ENCODE measurements at places on chromosomes 7 and 10.
A peak's percentile ranks its signal among the peaks of the same experiment; 100 is the strongest.

DNA sequence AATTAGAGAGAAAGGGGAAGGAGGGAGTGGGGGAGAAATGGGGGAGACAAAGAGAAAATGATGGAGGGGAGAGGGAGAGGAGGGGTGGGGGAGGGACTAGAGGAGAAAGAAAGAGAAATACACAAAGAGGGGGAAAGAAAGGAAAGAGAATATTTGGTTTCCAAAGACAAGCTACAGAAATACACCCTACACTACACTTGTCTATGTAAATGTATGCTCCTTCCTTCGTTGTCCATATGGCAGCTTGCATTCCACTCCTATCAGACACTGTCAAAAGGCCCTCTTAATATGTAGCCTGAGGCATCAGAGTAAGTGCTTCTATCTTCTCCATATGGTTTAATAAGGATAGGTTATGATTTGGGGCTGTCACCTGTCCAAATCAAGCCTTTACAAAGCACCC lies 92.8 kb upstream of the FEZF1 start:
- H3K27me3 ChIP-seq = no peaks in the 10 kb centered on the region
- no peak overlapping the region for H3K4me3 ChIP-seq
- H3K4me1 ChIP-seq = no peaks in the 10 kb centered on the region
- no peak overlapping the region for H3K27ac ChIP-seq

DNA sequence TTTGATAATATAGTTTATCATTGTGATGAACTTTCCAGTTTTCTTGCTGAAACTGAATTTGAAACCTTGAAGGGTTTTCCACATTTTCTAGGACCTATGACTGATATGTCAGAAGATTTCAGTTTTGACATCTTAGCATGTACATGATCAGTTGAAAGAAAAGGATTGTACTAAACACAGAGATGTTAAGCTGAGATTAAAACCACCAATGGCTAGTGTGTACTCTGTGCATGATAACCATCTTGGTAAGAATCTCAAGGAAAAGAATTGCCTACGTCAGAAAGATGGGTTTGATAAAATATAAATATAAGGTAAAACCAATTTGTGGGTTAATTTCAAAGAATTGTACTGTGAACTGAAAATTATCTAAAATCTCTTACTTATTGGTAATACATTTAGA lies 776.4 kb downstream of the GATA3 start:
- no peaks in the 10 kb centered on the region for H3K4me1 ChIP-seq
- no peaks in the 10 kb centered on the region for H3K27me3 ChIP-seq
- H3K36me3 ChIP-seq = no peaks in the 10 kb centered on the region
- no peak overlapping the region for H3K4me3 ChIP-seq

DNA sequence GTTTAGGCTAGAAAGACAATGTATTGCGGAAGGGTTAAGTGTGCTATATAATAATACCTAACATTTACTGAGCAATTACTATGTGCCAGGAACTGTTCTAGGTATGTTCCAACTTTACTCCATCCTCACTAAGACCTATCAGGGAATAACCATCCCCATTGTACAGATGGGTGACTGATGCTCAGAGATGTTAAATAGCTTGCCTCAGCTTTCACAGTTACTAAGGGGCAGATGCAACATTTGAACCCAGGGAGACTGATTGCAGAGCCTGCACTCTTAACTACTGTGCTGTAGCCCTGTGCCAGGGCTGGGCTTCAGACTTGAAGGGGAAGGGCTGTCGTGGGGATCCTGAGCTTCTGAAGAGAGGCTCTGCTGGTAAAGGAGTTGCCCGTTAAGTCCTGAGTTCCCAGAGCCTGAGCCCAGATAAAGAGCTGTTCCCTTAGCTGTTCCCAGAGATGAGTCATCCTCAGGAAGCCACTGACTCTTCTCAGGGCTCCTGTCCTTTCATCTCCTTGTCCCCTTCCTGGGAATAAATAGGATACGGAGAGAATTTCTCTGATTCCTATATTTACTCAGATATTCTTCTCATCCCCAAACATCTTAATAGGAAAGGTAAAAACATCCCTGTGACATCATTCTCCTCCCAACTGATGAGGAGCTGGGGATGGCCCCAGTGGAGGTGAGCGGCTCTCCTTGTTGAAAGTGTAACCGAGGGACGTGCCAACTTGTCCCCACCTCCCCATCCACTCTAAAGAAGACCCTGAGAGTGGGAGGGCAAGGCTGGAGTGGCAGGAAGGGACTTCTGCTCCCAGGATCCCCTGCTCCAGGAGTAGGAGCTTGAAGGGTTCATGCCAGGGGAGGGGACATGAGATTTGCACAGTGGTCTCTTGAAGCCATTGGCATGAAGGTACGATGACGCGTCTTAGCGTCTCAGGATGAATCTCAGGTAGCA lies 28.0 kb upstream of the HABP2 start:
- no peaks in the 10 kb centered on the region for H3K36me3 ChIP-seq
- H3K4me1 ChIP-seq = no peaks in the 10 kb centered on the region
- peak; percentile 8 for DNase-seq
- H3K27me3 ChIP-seq = no peaks in the 10 kb centered on the region
- H3K4me3 ChIP-seq = no peak overlapping the region

GRCh38 chr10:126843299-126843934 lies 61.8 kb upstream of the DOCK1 start:
- no peaks in the 10 kb centered on the region for H3K27me3 ChIP-seq
- H3K36me3 ChIP-seq = no peaks in the 10 kb centered on the region
- DNase-seq = no peak
- H3K4me1 ChIP-seq = peaks cover 3% of the 10 kb centered on the region
- no peak overlapping the region for H3K4me3 ChIP-seq

- no peaks in the 10 kb centered on the region for H3K36me3 ChIP-seq
- DNase-seq = no peak
- no peak overlapping the region for H3K27ac ChIP-seq
- H3K27me3 ChIP-seq = peaks cover 3% of the 10 kb centered on the region
- H3K4me1 ChIP-seq = peaks cover 12% of the 10 kb centered on the region
These were observed 31.4 kb downstream of the EN2 start for GRCh38 chr7:155489158-155489840.

GRCh38 chr10:94076325-94076841 lies 82.7 kb downstream of the PLCE1 start:
- no peaks in the 10 kb centered on the region for H3K27me3 ChIP-seq
- H3K4me1 ChIP-seq = no peaks in the 10 kb centered on the region
- H3K36me3 ChIP-seq = no peaks in the 10 kb centered on the region
- H3K4me3 ChIP-seq = no peak overlapping the region

DNA sequence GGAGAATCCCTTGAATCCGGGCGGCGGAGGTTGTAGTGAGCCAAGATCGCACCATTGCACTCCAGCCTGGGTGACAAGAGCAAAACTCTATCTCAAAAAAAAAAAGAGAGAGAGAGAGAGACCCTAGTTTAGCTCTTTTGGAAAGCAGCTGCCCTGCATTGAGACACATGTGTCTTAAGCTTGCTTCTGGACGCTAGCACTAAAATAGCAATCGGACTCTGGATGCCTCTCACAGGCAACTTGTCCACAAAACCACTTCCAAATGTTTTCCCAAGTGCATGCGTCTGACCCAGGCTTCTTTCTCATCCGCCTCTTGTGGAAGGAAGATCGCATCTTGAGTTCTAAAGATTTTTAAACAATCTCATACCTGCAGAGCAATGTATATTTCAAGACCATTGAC lies 182.7 kb downstream of the CUX1 start:
- no peaks in the 10 kb centered on the region for H3K27me3 ChIP-seq
- H3K27ac ChIP-seq = no peak overlapping the region
- peaks cover 12% of the 10 kb centered on the region for H3K4me1 ChIP-seq
- no peaks in the 10 kb centered on the region for H3K36me3 ChIP-seq

- H3K36me3 ChIP-seq = peaks cover 52% of the 10 kb centered on the region
- no peak overlapping the region for H3K27ac ChIP-seq
- no peaks in the 10 kb centered on the region for H3K4me1 ChIP-seq
- no peaks in the 10 kb centered on the region for H3K27me3 ChIP-seq
These were observed 11.2 kb downstream of the CASP2 start for GRCh38 chr7:143299346-143299745.

DNA sequence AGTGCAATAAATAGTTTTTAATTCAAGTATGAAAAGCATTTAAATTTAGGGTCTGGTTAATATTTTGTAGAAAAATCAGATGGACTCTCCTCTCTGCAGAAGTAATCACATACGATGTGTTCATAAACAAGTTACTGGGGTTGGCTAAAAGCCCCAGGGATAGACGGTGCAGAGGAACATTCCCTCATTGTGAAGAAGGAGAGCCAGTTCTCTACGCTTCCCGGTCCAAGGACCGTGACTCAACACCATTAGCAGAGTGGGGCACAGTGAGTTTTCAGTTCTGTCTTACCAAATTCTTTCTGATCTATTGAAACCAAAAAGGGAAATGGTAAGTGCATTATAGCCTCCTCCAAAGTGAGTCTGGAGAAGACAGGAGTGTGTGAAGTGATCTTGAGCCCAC lies 327.8 kb downstream of the WDR37 start:
- H3K27ac ChIP-seq = no peak overlapping the region
- no peak for DNase-seq
- no peaks in the 10 kb centered on the region for H3K4me1 ChIP-seq

DNA sequence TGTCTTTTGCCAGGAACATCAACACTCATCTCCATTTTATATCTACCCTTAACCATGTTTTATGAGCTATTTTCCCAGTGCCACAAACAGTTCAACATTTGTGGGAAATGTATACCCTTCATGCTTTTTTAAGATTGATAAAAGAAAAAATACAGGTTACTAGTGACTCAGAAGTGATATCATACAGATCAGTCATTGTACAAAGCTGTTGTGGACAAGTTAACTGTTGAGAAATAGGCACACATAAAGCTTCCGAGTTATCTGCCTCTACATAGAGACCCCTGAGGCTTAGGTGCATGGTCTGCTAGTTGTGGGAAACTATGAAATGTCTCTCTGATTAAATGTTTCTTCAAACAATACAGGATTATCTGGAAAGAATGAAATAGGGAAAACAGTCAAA lies 96.3 kb downstream of the LSM5 start:
- no peaks in the 10 kb centered on the region for H3K4me1 ChIP-seq
- no peak overlapping the region for H3K4me3 ChIP-seq
- H3K36me3 ChIP-seq = no peaks in the 10 kb centered on the region
- DNase-seq = no peak
- no peak overlapping the region for H3K27ac ChIP-seq

DNA sequence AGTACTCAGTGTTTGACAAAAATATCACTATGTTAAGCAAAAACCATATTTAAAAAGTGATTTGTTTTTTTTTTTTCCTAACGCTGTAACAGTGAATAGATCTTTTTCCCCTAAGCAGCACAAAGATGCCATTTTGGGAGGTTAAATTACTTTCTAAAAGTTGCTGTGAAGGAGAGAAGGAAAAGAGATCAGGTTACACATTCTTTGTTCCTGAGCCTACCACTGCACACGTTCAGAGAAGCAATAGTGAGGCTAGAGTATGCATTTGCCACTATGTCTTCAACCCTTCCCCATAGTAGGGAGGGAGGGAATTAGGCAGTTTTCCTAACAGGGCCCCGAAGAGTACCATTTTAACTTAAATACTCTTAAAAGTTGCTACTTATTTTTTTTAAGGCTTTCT lies 38.9 kb downstream of the BMPR1A start:
- no peak overlapping the region for H3K4me3 ChIP-seq
- H3K27me3 ChIP-seq = no peaks in the 10 kb centered on the region
- H3K4me1 ChIP-seq = no peaks in the 10 kb centered on the region
- H3K36me3 ChIP-seq = no peaks in the 10 kb centered on the region

GRCh38 chr10:6072215-6072934 lies 10.2 kb upstream of the IL2RA start:
- H3K27ac ChIP-seq = no peak overlapping the region
- no peaks in the 10 kb centered on the region for H3K36me3 ChIP-seq
- H3K4me3 ChIP-seq = no peak overlapping the region
- no peak for DNase-seq

GRCh38 chr10:112330607-112331160 lies 43.2 kb upstream of the ACSL5 start:
- DNase-seq = no peak
- H3K36me3 ChIP-seq = no peaks in the 10 kb centered on the region
- no peak overlapping the region for H3K4me3 ChIP-seq
- no peak overlapping the region for H3K27ac ChIP-seq
- no peaks in the 10 kb centered on the region for H3K4me1 ChIP-seq
- H3K27me3 ChIP-seq = no peaks in the 10 kb centered on the region

DNA sequence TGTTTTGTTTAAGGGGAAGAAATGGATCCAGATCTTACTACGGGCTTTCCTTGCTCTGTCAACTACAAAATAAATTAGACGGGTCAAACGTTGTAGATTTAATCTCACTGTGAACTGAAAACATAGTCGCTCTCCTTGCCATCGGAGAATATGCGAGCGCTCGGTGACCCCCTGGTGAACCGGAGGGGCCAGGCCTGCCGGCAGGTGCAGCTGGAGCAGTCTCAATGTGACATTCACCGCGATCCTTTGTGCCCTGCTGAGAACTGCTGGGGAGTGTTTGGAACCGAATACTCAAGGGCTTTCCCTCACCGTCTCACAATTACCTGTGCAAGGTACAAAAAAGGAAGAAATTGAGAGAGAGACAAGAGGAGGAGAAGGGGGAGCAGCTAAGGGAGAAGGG lies 174.1 kb upstream of the GPR26 start:
- H3K36me3 ChIP-seq = no peaks in the 10 kb centered on the region
- no peaks in the 10 kb centered on the region for H3K4me1 ChIP-seq
- H3K27me3 ChIP-seq = no peaks in the 10 kb centered on the region
- no peak overlapping the region for H3K4me3 ChIP-seq
- DNase-seq = no peak

GRCh38 chr7:79064187-79064823 lies 389.2 kb downstream of the MAGI2 start:
- H3K36me3 ChIP-seq = no peaks in the 10 kb centered on the region
- no peak overlapping the region for H3K27ac ChIP-seq
- H3K4me3 ChIP-seq = no peak overlapping the region
- H3K27me3 ChIP-seq = no peaks in the 10 kb centered on the region
- no peak for DNase-seq
- no peaks in the 10 kb centered on the region for H3K4me1 ChIP-seq

DNA sequence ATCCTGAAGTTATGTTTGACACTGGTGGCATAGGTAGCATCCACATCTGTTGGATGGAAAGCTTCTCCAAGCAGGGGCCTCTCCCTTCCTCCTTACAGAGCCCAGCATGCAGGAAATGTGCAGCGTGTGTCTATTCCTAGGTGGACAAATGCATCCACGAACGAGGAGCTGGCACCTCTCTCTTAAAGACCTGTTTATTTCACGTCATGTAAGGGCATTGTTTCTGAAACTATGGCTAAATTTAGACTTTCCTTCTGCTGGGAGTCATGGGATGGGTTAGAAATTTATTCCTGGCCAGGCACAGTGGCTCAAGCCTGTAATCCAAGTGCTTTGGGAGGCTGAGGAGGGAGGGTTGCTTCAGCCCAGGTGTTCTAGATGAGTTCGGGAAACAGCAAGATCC lies 208.4 kb upstream of the SVIL start:
- H3K4me1 ChIP-seq = peaks cover 18% of the 10 kb centered on the region
- H3K4me3 ChIP-seq = no peak overlapping the region
- no peak overlapping the region for H3K27ac ChIP-seq
- no peaks in the 10 kb centered on the region for H3K27me3 ChIP-seq
